ENCODE measurements at places on chromosomes 5 and 9. TPM values are rescaled to one million over a fixed set of nuclear protein-coding genes. Genes with fewer than 3 reads are reported as not detected.

ARSI gene
- 2.1 TPM for polyA plus RNA-seq

DNA sequence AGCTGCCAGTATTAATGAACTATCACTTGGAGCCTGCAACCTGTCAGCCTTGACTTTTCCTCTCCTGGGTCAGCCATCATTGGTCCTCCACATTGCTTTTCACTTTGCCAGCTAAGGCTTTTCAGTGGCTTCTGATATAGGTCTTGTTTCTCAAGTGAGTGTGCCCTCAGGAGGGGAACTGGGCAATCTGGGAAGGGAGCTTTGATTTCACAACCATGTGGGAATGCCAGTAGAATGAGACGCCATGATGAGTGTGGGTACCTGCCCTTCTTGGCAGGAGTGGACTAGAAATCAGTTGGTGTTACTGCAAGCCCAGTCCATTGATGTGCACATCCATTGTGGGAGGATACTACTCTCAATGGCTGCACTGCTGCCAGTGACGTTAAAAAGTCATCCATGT lies 54.1 kb downstream of the SH3GL2 start:
- no peak for DNase-seq

- no peak for DNase-seq
These were observed 21.3 kb upstream of the RNF145 start for GRCh38 chr5:159230657-159231056.

GRCh38 chr5:156137071-156137869 lies 189.7 kb upstream of the SGCD start:
- no peak for DNase-seq

DNA sequence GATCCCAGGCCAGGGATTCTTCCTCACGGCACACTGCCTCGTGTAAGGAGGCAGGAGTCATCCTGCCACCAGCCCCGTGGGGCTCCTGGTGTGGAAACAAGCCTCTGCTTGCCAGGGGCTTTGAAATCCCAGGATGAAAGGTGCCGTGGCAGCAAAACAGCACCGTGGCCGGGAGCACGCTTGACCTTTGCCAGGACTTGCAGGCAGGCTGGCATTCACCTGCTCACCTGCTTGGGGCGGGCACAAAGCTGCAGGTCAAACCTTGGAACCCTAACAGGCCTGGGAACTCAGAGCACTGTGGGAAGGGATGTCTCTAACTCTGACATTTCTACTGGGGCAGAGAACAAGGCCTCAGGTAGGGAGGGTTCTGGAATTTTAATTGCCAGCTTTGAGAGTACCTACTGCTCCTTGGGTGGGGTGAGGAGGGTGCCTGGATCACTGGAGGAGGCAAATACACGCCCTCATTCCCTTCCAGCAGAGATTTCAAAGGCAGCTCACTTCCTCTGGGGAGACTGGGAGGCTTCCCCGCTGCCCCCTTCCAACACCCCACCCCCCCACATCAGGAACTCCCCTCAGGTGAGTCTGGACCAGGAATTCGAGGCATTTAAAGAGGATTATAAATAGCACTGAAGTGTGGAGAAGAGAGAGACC lies 45.6 kb upstream of the STXBP1 start:
- no peak for DNase-seq

DNA sequence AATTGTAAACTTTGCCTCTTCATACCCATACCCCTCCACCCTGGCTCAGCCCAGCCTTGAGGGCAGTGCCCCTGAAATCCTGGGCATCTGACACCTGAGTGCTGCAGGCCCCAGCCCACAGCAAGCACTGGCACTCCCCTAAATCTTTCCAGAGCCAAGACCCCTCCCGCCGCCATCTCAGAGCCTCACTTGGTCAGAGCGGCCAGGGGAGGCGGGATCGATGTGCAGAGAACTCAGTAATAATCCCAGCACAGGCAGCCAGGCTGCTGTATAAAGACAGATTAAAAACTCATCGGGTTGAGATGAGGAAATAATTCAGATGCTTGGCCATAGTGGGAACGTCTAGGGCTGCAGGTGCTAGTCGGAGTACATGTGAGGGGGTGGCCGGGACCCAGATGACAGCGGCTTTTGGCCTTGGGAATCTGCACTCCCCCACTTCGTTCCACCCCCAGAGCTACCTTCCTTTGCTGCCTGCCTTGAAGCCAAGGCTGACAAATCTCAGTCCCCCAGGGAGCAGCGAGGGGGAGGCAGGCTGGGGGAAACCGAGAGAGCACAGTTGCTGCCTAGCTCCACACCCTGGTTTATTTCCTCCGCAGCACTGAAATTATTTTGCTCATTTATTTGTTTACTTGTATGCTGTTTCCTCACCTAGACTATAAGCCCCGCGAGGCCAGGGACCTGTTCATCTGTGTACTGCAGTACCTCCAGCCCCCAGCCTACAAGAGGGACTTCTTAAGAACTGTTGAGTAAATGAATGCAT lies 19.5 kb upstream of the ARAP3 start:
- DNase-seq, result no peak

- peak; percentile 59 for DNase-seq
These were observed 20.8 kb downstream of the ENHO start for GRCh38 chr9:34501889-34502425.

Data from cardiac muscle cell (in vitro differentiated cells and primary cell).